ENCODE measurements at places on chromosomes 13 and 19.

GRCh38 chr13:59319276-59319675 lies 844.5 kb downstream of the DIAPH3 start:
- DNase-seq, result no peak

DNA sequence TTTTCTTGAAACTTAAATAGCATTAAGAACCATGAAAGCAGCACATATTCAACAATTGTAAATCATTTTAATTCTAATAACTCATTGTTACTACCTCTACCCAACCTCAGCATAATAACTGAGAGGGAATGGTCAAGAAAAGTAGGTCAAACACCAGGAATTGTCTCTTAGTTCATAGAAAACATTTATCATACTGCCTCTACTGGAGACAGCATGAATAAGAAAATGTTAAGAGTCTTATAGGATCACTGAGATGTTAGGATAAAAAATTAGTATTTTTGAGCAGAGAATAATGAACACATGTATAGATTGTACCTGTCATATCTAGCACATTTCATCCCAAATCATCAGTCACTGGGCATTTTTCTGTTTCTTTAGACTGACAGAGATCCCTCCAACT lies 515.3 kb downstream of the PCDH9 start:
- DNase-seq, result no peak

DNA sequence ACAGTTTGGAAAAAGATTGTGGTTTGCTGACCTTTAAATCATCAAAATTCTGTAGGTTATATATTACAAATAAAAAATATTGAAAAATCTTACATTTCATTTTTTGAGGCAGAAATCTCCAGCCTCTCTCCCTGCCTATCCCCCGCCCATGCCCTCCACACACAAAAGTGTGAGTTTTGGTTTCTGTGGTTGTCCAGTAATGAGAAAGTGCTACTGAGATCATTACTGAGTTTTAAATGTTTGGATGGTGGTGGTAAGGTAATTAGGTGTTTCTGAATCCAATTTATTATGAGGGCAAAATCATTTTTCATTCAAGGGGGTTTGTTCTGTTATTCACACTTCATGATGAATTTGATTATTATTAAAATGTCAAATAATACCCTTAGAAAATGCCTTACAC lies 448.0 kb upstream of the SLC10A2 start:
- no peak for DNase-seq

DNA sequence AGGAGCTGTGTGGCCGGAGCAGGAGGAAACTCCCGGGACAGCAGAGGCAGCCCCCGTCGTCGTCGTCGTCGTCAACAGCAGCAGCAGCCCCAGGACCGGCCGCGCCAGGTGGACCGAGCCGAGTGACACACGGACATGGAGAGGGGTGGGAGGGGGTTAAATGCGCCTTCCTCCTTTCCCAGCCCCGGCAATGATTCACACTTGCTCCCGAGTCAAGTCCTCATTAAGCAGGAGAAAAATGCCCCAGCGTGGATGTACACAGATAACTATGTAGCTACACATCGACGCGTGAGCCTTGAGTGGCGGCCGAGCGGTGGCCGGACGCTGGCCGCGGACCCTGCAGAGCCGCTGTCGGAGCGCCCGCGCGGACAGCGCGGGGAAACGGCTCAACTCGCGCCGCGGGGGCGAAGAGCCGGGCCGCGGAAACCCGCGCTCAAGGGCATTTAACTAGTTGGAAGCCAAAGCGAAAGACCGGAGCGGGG lies 645 bp downstream of the UBL3 start:
- DNase-seq, result no peak
